ENCODE measurements at places on chromosomes 1 and 21. TPM values are rescaled to one million over a fixed set of nuclear protein-coding genes. Genes with fewer than 3 reads are reported as not detected.

NHLH1 gene
- not detected for polyA plus RNA-seq

OR2G2 gene
- polyA plus RNA-seq: not detected

ATAD3B gene
- polyA plus RNA-seq: 23.8 TPM

FMN2 gene
- 0.61 TPM for polyA plus RNA-seq

GJA9 gene
- 0.25 TPM for polyA plus RNA-seq

KCNE2 gene
- 294 TPM for polyA plus RNA-seq

CELA2A gene
- 0.43 TPM for polyA plus RNA-seq

RFX5 gene
- polyA plus RNA-seq: 9.9 TPM
